GM23248 (cell line): ENCODE measurements at places on chromosomes 4 and X. TPM values are rescaled to one million over a fixed set of nuclear protein-coding genes. Genes with fewer than 3 reads are reported as not detected.

Gene CDKL2
- total RNA-seq, result not detected in 2 replicates

Gene RASSF6
- not detected in 2 replicates for total RNA-seq

Gene FAM13A
- total RNA-seq, result 6.6 and 7.8 TPM in 2 replicates

GRCh38 chr4:152187693-152188092 lies 348.2 kb downstream of the FBXW7 start:
- H3K27me3 ChIP-seq, result no peaks in the 10 kb centered on the region; the same call in 1 of the 2 replicates
- no peaks in the 10 kb centered on the region for H3K4me1 ChIP-seq
- H3K27ac ChIP-seq, result no peak overlapping the region
- H3K4me3 ChIP-seq, result no peak overlapping the region

DNA sequence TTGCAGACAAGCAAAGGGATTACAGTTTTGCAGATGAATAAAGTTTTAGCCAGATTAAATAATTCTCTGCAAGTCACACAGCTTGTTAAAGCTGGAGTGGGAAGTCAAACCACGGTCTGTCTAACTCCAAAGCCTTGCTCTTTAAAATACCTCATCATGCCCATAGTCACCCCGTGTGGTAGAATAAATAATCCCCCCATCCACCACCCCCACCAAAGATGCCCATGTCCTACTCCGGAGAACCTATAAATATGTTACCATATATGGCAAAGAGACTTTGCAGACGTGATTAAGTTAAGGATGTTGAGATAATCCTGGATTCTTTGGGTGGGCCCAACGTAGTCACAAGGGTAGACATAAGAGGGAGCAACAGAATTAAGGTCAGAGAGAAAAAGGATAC lies 118.7 kb downstream of the BEND2 start:
- H3K4me3 ChIP-seq, result no peak overlapping the region
- no peaks in the 10 kb centered on the region for H3K27me3 ChIP-seq
- no peaks in the 10 kb centered on the region for H3K36me3 ChIP-seq
- no peak overlapping the region for H3K27ac ChIP-seq

DNA sequence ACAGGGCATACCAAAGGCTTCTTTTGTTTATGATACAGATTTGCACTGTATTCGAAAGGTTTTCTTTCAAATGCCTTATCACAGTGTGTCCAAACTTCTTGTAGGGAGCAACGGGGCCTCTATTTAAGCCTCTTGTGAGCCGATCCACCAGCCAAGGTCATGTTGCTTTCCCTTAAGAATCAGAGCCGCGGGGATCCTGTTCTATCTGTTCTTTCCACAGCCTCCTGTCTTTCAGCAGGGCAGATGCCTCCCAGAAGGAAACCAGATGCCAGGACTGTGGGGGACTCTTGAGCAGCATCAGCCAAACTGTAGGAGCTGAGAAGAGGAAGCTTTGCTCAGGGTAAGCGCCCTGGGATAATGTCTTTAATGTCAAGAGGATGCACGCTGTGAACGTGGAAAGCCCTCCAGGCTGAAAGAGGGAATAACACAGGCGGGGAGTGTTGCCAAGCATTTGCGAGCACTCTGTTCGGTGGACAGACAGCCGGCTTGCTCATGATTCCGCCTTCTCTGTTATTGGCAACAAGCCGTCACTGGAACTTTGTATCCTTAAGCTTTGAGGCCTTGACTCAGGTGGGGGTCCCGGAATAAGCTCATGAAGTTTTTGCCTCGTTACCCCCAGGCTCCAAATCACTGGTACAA lies 279.8 kb upstream of the FRG1 start:
- no peaks in the 10 kb centered on the region for H3K36me3 ChIP-seq
- H3K27me3 ChIP-seq, result no peaks in the 10 kb centered on the region
- no peak overlapping the region for H3K27ac ChIP-seq
- H3K4me1 ChIP-seq, result no peaks in the 10 kb centered on the region

- no peaks in the 10 kb centered on the region for H3K36me3 ChIP-seq
- H3K4me1 ChIP-seq, result no peaks in the 10 kb centered on the region
- no peak overlapping the region for H3K4me3 ChIP-seq
Observed at GRCh38 chr4:11735651-11736050, 307.0 kb upstream of the HS3ST1 start.
